ENCODE measurements at places on chromosomes 3 and 15.

DNA sequence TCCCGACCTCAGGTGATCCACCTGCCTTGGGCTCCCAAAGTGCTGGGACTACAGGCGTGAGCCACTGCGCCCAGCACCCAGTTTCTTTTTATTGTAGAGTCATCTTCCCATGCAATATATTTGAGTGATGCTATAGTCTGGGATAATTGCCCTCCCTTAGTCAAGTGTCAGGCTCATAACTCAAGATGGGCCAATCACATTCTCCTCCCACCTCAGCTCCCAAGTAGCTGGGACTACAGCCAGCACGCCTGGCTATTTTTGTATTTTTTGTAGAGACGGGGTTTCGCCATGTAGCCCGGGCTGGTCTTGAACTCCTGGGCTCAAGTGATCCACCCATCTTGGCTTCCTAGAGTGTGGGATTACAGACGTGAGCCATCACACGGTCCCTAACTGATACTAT, 15.2 kb upstream of the PTPN9 start:
- H3K27ac ChIP-seq: no peak overlapping the region
- H3K36me3 ChIP-seq: peaks cover 53% of the 10 kb centered on the region
- peaks cover 36% of the 10 kb centered on the region for H3K4me1 ChIP-seq

DNA sequence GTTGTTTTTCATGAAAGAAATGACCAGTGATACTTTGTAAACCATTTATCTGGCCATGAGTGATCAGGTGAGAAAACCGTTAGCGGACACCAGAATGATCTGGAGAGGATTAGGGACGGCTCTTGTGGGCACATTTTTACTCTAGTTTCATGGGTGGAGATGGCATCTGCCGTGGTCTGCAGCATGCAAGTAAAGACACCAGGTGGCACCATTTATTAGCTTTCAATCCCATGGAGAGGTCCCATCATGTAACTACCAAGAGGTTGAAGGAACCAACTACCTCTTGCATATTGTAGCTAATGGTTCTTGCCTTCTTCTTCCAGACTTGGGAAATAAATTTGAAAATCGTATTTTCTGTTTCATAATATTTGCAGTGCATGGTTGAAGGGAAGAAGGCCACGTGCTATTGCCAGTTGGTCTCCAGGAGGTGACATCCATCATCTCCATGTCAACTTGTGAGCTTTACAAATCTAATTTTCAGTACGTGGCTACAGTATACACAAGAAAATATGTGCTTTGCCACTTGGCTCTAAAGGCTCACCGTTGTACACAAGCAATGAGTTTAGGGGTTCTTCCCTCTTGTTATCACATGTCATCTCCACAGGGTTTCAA, 1.5 kb upstream of the MAPKBP1 start:
- peaks cover 43% of the 10 kb centered on the region for H3K4me1 ChIP-seq
- DNase-seq: peak; percentile 71
- H3K36me3 ChIP-seq: no peaks in the 10 kb centered on the region
- H3K27ac ChIP-seq: peak overlapping the region; percentile 84

DNA sequence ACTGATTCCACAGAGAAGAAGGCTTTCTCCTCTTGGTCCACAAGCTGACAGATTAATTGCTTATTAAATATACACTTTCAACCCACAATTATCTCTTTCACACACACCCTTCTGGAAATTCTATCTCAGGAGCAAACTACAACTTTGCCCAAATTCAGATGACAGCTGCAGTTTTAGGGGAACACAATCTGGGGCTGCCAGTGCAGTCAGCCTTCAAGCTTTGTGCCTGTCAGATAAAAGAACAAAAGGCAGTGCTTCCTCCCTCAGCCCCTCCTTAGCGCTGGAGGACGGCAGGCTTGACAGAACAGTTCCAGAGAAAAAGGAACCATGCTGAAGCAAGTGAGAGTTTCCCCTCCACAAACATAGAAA, 99.6 kb downstream of the TMCC1 start:
- no peak overlapping the region for H3K27ac ChIP-seq
- no peaks in the 10 kb centered on the region for H3K36me3 ChIP-seq
- H3K4me1 ChIP-seq: peaks cover 27% of the 10 kb centered on the region

- peaks cover 26% of the 10 kb centered on the region for H3K36me3 ChIP-seq
- peak; percentile 49 for DNase-seq
Observed at GRCh38 chr15:78055919-78056713, 21.4 kb downstream of the TBC1D2B start.

DNA sequence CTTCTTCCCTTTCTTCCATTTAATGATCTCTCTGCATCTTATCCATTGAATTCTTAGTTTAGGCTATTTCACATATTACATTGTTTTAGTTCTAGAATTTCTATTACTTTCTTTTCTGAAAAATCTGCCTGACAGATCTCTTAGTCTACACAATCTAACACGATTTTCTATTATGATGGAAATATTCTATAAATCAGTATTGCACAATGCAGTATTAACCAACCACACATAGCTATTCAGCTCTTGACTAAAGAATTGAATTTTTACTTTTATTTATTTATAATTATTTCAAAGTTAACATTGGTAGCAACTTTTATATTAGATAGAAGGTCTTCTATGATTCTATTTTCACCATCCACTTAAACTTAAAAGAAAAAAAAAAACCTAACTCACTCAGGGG, 36.2 kb upstream of the GOLGA8A start:
- no peaks in the 10 kb centered on the region for H3K36me3 ChIP-seq
- peaks cover 26% of the 10 kb centered on the region for H3K27me3 ChIP-seq
- no peak overlapping the region for H3K4me3 ChIP-seq
- peaks cover 2% of the 10 kb centered on the region for H3K4me1 ChIP-seq

DNA sequence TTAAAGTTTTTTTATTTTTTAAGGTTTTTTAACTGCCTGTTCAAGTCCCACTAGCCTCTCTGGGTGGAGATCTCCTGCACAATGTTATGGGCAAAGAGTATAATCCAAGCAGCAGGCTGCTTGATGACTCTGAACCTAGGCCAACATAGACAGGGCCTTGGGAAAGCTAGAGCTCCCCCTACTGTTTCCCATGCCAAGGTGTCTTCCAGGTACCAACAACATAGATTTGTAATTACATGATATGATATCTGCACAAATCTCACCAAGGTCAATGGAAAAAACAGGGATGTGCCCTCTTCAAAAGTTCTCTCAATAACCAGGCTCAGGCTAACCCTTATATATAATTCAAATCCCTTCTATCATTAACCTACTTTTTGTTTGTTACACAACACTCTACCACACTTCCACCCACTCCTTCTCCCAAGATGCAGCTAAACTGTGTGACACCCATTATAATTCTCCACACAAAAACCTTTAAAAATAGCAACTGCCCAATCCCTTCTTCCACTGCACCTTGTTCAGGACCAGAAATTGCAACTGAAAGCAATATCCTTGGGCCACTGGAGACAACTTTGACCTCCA, 43.8 kb downstream of the RBM15B start:
- H3K4me1 ChIP-seq: peaks cover 7% of the 10 kb centered on the region
- H3K4me3 ChIP-seq: no peak overlapping the region
- H3K27ac ChIP-seq: no peak overlapping the region
- peak; percentile 63 for DNase-seq

- no peaks in the 10 kb centered on the region for H3K27me3 ChIP-seq
- peaks cover 4% of the 10 kb centered on the region for H3K36me3 ChIP-seq
- H3K4me3 ChIP-seq: no peak overlapping the region
- no peak overlapping the region for H3K27ac ChIP-seq
Observed at GRCh38 chr3:20071175-20071574, 30.9 kb downstream of the KAT2B start.

GRCh38 chr3:60841355-60841754, 409.9 kb downstream of the FHIT start:
- H3K4me1 ChIP-seq: no peaks in the 10 kb centered on the region
- H3K27ac ChIP-seq: no peak overlapping the region
- no peaks in the 10 kb centered on the region for H3K36me3 ChIP-seq

DNA sequence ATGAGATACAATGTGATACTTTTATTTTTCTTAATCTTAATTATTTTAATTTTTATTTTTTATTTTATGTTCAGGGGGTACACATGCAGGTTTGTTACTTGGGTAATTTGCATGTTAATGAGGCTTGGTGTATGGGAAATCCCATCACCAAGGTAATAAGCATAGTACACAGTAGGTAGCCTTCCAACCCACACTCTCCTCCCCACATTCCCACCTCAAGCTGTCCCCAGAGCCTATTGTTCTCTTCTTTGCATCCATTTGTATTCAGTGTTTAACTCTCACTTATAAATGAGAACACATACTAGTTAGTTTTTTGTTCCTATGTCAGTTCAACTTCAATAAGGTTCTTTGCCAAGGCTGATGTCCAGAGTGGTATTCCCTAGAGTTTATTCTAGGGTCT, 1375.4 kb downstream of the NSUN3 start:
- H3K27ac ChIP-seq: no peak overlapping the region
- no peak for DNase-seq
- H3K4me3 ChIP-seq: no peak overlapping the region
- H3K36me3 ChIP-seq: no peaks in the 10 kb centered on the region
- H3K4me1 ChIP-seq: no peaks in the 10 kb centered on the region

- peaks cover 23% of the 10 kb centered on the region for H3K27me3 ChIP-seq
- H3K36me3 ChIP-seq: no peaks in the 10 kb centered on the region
- no peak overlapping the region for H3K4me3 ChIP-seq
- H3K27ac ChIP-seq: no peak overlapping the region
- no peaks in the 10 kb centered on the region for H3K4me1 ChIP-seq
- DNase-seq: no peak
Observed at GRCh38 chr3:170777564-170777926, 92.5 kb downstream of the RPL22L1 start.

- no peaks in the 10 kb centered on the region for H3K36me3 ChIP-seq
- H3K27me3 ChIP-seq: no peaks in the 10 kb centered on the region
- DNase-seq: no peak
Observed at GRCh38 chr15:63923993-63924950, 90.5 kb upstream of the HERC1 start.

- H3K27ac ChIP-seq: no peak overlapping the region
- H3K4me3 ChIP-seq: no peak overlapping the region
- no peak for DNase-seq
- no peaks in the 10 kb centered on the region for H3K27me3 ChIP-seq
- H3K36me3 ChIP-seq: peaks cover 41% of the 10 kb centered on the region
Observed at GRCh38 chr15:44706946-44707636, 4.0 kb downstream of the PATL2 start.

DNA sequence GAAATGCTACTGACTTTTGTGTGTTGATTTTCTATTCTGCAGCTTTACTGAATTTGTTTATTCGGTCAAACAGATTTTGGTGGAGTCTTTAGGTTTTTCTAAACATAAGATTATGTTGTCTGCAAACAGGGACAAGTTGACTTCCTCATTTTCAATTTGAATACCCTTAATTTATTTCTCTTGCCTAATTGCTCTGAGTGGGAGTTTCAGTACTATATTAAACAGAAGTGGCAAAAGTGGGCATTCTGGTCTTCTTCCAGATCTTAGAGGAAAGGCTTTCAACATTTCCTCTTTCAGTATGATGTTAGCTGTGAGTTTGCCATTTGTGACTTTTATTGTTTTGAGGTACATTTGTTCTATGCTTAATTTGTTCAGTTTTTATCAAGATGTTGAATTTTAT, 268.5 kb downstream of the WNT5A start:
- no peak overlapping the region for H3K4me3 ChIP-seq
- no peak overlapping the region for H3K27ac ChIP-seq
- no peaks in the 10 kb centered on the region for H3K27me3 ChIP-seq
- no peaks in the 10 kb centered on the region for H3K36me3 ChIP-seq

GRCh38 chr3:45597581-45597980, 3.0 kb downstream of the LIMD1 start:
- peaks cover 63% of the 10 kb centered on the region for H3K4me1 ChIP-seq
- H3K27me3 ChIP-seq: no peaks in the 10 kb centered on the region
- peaks cover 25% of the 10 kb centered on the region for H3K36me3 ChIP-seq
